ENCODE measurements at places on chromosomes 5 and 9.

DNA sequence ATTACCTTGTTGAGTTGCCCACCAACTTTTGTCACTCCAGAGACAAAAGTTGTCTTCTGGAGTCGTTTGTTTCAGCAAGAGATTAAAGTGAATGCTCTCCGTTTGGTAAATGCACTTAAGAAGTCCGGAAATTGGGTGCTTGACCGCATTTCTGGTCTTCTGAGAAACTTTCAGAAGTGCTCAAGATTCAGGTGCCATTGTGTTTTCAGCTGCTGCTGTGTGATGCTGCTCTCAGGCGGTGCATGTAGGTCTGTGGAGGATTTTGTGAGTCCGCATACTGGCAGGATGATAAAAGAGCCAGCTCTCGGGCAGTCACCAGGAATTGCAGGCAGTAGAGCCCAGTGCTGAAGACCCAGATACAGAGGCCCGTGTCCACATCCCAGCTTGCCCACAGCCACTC is 5.9 kb upstream of the NFIL3 start:
- no peak for DNase-seq

DNA sequence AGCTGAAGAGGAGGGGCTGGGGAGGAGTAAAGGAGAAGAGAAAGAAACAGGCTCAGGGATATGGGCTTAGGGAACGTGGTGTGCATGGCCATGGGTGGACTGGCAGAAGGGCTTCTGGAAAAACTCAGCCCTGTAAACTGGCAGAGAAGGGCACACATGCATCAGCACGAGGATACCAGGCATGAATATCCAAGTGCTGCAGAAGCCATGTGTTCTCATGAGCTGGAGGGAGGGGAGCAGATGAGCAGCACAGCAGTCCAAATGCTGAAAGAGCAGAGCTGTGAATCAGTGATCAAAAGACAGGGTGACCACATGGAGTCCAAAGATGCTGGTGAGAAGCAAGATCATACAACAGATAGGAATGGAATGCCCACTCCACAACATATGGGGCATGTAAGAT is 72.3 kb downstream of the SEMA5A start:
- peak; percentile 34 for DNase-seq

DNA sequence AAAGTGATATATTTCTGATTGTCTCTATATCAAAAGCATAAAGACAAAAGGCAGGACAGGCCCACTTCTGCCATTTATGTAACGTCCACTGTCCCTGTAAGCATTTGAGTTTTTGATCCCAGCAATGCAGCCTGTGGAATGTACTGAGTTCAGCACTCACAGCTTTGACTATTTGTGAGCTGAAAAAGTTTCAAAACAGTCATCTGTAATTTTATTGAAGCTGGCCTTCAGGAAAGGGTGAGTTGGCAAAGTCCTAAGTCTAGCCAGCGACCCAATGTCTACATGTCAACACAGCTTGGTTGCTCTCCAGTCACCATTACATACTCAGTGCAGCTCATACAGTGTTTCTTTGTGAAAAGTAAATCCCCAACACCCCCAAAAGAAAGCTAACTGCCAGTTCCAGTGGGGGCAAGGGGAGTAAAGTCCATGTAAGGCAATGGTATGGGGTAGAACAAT is 9.7 kb downstream of the LIFR start:
- no peak for DNase-seq

DNA sequence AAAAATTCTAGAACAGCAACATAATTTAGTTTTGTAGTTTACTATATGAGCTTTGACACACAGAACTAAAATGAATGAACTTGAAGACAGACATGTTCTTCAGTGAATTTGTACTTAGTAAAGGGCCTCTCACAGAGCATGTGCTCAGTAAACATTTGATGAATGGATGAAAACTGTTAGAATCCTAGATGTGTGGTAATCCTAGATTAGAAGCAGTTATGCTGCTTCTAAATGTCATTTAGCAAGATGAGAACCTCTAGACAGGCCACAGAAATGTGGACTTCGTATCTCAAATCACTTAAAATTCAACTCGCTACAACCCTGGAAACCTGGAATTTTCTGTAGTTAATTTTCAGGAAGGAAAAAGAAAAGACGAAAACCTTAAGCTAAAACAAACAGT is 8.5 kb downstream of the GOLPH3 start:
- DNase-seq: no peak

DNA sequence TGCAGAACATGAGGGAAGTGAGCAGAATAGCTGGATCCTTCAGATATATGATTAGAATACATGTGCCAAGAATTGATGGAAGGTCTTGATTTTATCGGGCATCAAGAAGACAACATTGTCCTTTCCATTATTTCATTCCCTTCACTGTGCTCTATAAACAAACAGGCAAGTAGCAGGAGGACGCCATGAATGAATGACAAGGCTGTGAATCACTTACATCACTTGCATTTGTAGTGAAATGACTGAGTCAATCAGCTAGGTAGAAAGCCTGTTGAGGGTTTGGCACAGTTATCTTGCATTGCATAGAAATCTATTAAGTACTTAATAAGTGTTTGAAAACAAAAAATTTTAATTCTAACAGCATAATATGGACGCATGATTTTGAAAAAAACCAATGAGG is 548.8 kb upstream of the IZUMO3 start:
- DNase-seq: no peak

GRCh38 chr9:127707766-127708165 is 978 bp downstream of the CFAP157 start:
- no peak for DNase-seq

DNA sequence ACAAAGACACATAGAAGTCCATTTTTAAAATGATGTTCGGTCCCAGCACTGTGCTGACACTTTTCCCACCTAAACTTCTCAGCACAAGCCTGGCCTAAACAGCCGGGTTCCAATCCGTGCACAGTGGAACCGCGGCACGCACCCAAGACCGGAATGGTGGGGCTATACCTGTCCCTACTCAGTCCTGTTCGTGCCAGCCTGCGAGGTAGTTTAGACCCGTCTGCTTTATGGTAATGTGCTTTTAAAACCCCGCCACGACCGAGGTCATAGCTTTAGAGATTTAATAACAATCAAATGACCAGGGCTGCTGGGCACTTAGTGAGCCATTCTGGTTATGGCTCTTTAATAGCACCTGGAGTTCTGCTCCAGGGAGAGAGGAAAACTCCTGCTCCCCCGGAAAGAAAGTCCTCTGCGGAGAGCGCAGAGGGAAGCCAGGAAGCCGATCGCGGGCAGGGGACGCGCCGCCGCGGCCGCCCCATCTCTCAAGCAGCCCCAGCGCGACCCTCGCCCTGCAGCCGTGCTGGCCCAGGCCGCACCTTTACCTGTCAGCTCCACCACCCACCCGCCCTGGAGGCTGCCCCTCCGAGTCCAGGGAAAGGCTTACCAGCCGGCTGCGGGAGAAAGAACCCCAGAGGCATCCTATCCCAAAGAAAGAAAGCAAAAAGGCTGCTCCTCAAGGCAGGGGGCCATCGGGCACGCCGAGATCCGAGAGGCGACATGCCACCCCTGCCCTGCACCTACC is 511 bp downstream of the ARL15 start:
- DNase-seq: peak; percentile 47

- no peak for DNase-seq
Observed at GRCh38 chr9:135190789-135191577, 103.5 kb downstream of the OLFM1 start.

Measured in EL (cell line).